Activated naive CD8-positive, alpha-beta T cell treated with anti-CD3 and anti-CD28 coated beads for 36 hours (primary cell): ENCODE measurements at places on chromosomes 4 and X.

DNA sequence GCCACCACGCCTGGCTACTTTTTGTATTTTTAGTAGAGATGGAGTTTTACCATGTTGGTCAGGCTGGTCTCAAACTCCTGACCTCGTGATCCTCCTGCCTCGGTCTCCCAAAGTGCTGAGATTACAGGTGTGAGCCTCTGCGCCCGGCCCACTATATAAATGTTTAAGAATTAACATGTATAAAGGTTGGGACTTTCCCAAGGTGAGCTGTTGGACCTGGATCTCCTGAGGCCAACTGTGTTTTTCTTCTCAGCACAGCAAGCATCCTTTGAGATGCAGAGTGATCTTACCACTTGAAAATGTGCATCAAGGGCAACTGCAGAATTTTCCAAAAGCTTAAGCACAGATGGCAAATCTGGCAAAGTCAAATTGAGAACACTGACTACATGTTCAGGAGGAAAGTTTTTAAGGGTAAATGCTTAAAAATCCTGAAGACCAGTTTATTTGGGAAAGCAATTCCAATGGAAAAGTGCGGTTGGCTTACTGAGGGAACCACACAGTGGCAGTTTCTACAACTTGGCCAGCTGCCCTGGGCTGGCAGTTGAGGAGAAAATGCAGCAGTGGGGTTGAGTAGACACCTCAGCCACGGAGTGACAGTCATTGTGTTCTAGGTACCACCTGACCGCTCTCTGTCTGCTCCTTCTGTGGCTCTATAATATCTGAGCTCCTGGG is 168.9 kb downstream of the CBR4 start:
- no peak overlapping the region for H3K27ac ChIP-seq
- no peaks in the 10 kb centered on the region for H3K4me1 ChIP-seq
- H3K4me3 ChIP-seq = no peak overlapping the region
- no peaks in the 10 kb centered on the region for H3K36me3 ChIP-seq
- no peak for DNase-seq
- peaks cover 45% of the 10 kb centered on the region for H3K27me3 ChIP-seq

GRCh38 chrX:41514179-41514578 is 67.0 kb downstream of the NYX start:
- H3K27me3 ChIP-seq = no peaks in the 10 kb centered on the region

DNA sequence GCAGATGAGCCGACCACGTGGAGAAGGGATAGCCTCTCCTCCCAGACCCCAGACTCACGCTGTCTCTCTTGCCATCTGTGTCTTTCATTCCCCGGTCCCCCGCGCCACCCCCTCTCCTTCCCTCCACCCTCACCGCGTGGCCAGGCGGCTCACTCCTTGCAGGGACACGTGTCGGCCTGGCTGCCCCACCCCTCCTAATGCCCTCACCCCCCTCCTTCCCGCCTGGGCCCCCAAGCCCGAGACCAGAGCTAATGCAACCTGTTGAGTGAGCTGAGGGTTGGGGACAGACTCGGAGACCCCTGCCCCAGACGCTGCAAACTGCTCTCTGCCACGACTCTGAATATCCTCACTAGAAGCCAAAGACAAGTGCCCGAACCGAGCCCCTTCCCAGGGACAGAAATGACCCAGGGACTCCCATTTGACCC is 1.8 kb downstream of the SLC38A5 start:
- DNase-seq = peak; percentile 53
- H3K27ac ChIP-seq = peak overlapping the region; percentile 96
- peaks cover 26% of the 10 kb centered on the region for H3K4me1 ChIP-seq
- H3K4me3 ChIP-seq = peak overlapping the region; percentile 90
- H3K36me3 ChIP-seq = peaks cover 45% of the 10 kb centered on the region

GRCh38 chrX:13717700-13718472 is 16.5 kb downstream of the TRAPPC2 start:
- peaks cover 13% of the 10 kb centered on the region for H3K4me1 ChIP-seq
- no peak for DNase-seq
- no peak overlapping the region for H3K4me3 ChIP-seq
- peak overlapping the region; percentile 51 for H3K27ac ChIP-seq
- peaks cover 39% of the 10 kb centered on the region for H3K36me3 ChIP-seq

- no peaks in the 10 kb centered on the region for H3K27me3 ChIP-seq
- DNase-seq = no peak
- H3K36me3 ChIP-seq = no peaks in the 10 kb centered on the region
Observed at GRCh38 chr4:31290836-31291235, 570.7 kb downstream of the PCDH7 start.

GRCh38 chrX:87736576-87736975 is 219.0 kb downstream of the KLHL4 start:
- no peaks in the 10 kb centered on the region for H3K4me1 ChIP-seq
- no peak for DNase-seq
- H3K36me3 ChIP-seq = no peaks in the 10 kb centered on the region
- H3K27ac ChIP-seq = no peak overlapping the region
- H3K27me3 ChIP-seq = no peaks in the 10 kb centered on the region

DNA sequence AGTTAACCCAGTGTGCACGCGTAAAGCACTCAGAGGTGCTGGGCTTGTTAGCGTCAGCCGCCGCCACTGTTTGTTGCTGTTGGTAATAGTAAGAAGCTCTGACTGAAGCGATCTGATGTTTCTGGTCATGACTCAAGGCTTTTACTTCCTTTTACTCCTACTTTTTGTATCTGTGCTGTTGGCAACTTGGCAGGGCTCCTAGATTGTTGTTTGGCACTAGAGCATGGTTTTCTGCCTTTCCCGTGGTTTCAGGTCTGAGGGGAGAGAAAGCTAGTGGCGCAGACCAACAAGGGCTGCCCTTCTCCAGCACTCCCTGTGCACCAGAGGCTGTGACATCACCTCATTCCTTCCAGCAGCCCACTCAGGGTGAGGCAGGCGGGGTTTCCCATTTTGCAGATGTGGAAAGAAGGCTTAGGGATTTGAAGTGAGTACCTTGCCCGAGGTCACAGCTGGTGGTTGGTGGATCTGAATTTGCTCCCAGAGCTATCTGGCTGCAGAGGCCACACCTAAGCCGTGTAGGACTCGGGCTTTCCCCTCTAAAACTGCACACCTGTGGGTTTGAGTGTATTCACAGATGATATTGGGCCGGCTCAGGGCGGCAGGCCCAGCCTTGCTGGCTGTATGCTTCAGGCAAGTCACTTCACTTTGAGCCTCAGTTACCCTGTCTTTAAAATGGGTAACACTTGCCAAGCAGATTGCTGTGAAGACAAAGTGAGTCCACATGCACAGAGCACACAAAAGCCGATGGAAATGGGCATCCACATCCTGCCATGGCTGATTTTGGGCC is 51.2 kb upstream of the TADA2B start:
- H3K4me1 ChIP-seq = peaks cover 46% of the 10 kb centered on the region
- no peaks in the 10 kb centered on the region for H3K36me3 ChIP-seq
- no peak overlapping the region for H3K4me3 ChIP-seq
- no peak overlapping the region for H3K27ac ChIP-seq
- no peaks in the 10 kb centered on the region for H3K27me3 ChIP-seq

DNA sequence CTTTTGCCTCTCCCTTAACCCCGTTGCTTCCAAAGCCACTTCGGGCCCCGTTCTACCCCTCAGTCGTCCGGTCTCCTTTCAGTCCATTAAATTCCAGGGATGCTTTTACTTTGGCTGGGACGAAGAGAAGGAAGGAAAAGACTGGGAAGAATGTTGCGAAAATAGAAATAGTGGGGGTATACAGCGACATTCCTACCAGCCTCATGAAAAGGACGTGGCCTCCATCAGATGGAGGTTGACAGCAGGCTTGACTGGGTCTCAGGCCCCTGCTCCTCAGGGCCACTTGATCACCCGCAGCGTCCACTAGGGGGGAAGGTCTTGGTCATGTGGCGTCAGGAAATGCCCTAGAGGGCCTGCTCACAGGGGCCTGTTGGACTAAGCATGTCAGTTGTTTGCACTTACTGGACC is 657 bp upstream of the ANKRD50 start:
- no peaks in the 10 kb centered on the region for H3K27me3 ChIP-seq
- peak; percentile 25 for DNase-seq
- H3K4me1 ChIP-seq = peaks cover 7% of the 10 kb centered on the region
- H3K36me3 ChIP-seq = no peaks in the 10 kb centered on the region
- peak overlapping the region; percentile 79 for H3K4me3 ChIP-seq

GRCh38 chr4:993111-994029 is at the start of gene SLC26A1:
SLC26A1 (minus strand) TSS chr4:993404; CDS start chr4:991703, 1,701 bp downstream.
- peaks cover 11% of the 10 kb centered on the region for H3K27me3 ChIP-seq
- no peaks in the 10 kb centered on the region for H3K36me3 ChIP-seq
- DNase-seq = no peak
- no peak within 1 kb of the TSS for H3K27ac ChIP-seq
- H3K4me1 ChIP-seq = peaks cover under 1% of the 10 kb centered on the region

- H3K4me3 ChIP-seq = no peak overlapping the region
- no peaks in the 10 kb centered on the region for H3K36me3 ChIP-seq
- no peaks in the 10 kb centered on the region for H3K4me1 ChIP-seq
- no peak for DNase-seq
- no peaks in the 10 kb centered on the region for H3K27me3 ChIP-seq
Observed at GRCh38 chr4:7420661-7421040, 14.1 kb downstream of the PSAPL1 start.

DNA sequence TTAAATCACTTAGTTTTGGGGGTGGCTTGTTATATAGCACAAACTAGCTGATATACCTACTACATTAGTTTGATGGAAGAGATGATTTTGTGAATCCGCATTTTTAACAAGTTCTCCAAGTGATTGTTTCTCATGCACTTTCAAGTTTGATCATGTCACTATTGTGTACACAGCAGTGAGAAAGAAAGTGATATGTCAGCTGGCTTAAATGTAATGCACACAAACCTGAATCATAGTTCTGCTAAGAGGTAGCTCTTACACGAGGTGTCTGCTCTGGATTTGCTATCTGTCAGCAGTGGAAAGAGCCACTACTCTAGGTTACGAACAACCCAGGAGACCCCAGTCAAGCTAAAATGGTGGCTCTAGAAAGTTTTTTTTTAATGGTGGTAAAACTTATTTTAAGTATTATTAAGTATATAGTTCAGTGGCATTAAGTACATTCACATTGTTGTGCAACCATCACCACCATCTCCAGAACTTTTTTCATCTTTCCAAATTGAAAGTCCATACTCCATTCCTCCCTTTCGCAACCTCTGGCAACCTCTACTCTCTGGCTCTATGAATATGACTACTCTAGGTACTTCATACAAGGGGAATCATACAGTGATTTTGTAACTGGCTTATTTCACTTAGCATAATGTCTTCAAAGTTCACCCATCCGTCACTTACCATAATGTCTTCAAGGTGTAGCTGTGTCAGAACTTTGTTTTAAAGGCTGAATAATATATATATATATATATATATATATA is 147.3 kb downstream of the HS6ST2 start:
- no peak overlapping the region for H3K4me3 ChIP-seq
- H3K27me3 ChIP-seq = no peaks in the 10 kb centered on the region
- DNase-seq = no peak
- H3K27ac ChIP-seq = no peak overlapping the region
- H3K36me3 ChIP-seq = no peaks in the 10 kb centered on the region

DNA sequence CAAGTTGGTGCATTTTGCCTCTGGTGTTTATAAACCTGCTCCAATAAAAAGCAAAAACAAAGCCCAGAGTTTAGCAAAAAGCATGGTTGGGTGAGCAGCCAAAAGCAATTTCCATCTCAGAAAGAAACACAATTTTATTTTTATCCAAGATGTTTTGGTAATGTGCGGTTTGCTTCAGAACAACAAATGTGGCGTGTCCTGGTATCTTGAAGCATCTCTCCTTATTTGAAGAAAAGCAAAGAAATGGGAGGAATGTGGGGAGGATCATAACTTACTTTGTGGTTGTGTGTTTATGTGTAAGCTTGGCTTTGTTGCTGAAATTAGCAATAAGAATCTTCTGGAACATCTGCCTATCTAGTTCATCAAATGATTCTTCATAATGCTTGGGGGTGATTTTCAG is 88.3 kb upstream of the DDX3X start:
- no peaks in the 10 kb centered on the region for H3K27me3 ChIP-seq
- H3K4me1 ChIP-seq = no peaks in the 10 kb centered on the region
- no peak for DNase-seq
- no peak overlapping the region for H3K27ac ChIP-seq
- no peaks in the 10 kb centered on the region for H3K36me3 ChIP-seq
- no peak overlapping the region for H3K4me3 ChIP-seq

DNA sequence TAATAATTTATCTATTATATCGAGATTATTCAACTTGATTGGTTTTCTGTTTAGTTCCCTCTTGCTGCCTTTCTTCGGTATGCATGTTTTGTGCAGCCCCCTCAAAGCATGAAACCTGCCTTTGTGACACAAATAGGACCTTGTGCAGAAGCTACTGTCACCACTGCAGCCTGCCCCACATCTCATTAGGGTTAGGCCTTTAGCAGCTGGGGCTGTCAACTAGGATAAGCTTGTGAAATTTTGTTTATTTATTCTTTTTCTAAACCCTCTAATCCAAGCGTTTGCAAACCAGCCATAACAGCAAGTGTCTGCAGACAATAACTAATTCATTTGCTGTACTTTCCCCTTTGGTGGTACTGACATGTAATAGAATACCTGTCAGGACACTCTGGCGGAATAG is 258.9 kb downstream of the RCHY1 start:
- no peaks in the 10 kb centered on the region for H3K36me3 ChIP-seq
- H3K4me1 ChIP-seq = no peaks in the 10 kb centered on the region
- no peak overlapping the region for H3K4me3 ChIP-seq
- no peaks in the 10 kb centered on the region for H3K27me3 ChIP-seq
- DNase-seq = no peak

- no peak overlapping the region for H3K27ac ChIP-seq
- no peak for DNase-seq
Observed at GRCh38 chr4:163249042-163249441, 82.4 kb upstream of the NAF1 start.

GRCh38 chr4:61318431-61318830 is 118.3 kb downstream of the ADGRL3 start:
- no peak overlapping the region for H3K4me3 ChIP-seq
- no peak for DNase-seq
- H3K36me3 ChIP-seq = no peaks in the 10 kb centered on the region
- H3K27me3 ChIP-seq = no peaks in the 10 kb centered on the region
- no peak overlapping the region for H3K27ac ChIP-seq
- no peaks in the 10 kb centered on the region for H3K4me1 ChIP-seq

DNA sequence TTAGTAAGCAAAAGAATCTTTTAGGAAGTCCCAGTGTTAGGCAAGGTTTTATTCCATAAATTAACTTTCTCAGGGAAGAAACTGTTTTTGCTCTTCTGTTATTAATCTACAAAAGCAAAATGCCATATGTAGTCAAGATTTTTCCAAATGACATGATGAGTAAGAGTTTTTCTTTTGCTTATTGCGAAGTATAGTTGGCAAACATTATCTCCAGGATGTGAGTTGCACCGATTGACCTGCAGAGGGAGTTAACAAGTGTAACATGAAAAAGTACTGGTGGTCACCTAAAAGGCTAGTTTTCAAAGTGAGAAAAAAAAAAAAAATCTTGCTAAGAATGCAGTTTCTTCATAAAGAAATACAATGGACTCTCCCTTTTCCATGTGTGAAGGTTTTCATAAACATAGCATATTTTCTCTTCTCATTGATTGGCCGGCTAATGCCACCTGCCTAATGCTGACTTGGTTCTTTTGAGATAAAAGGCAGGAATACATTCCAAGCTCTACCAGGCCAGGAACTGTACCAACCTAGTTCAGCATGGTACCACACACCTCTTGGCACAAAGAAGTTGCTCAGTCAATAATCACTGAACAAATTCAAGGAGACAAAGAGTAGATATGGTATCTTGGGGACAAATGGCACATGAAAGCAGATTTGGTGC is 100.2 kb downstream of the LNX1 start:
- peaks cover 17% of the 10 kb centered on the region for H3K27me3 ChIP-seq
- no peak overlapping the region for H3K4me3 ChIP-seq
- no peak overlapping the region for H3K27ac ChIP-seq
